ENCODE measurements at places on chromosomes 7 and 10. TPM values are rescaled to one million over a fixed set of nuclear protein-coding genes. Genes with fewer than 3 reads are reported as not detected.

The OR2A42 gene
- 0.03 TPM for polyA plus RNA-seq

The METTL2B gene
- polyA plus RNA-seq, result 7.0 TPM

The UCN3 gene
- polyA plus RNA-seq, result not detected

The OR2A7 gene
- polyA plus RNA-seq, result 0.67 TPM

The CLCN1 gene
- polyA plus RNA-seq, result not detected

The FGF8 gene
- not detected for polyA plus RNA-seq

The UPK3B gene
- polyA plus RNA-seq, result not detected

The GNAT3 gene
- polyA plus RNA-seq, result not detected

The SMIM30 gene
- 52.3 TPM for polyA plus RNA-seq

The NEUROG3 gene
- polyA plus RNA-seq, result not detected

The LEP gene
- polyA plus RNA-seq, result not detected

The DNAH11 gene
- polyA plus RNA-seq, result not detected

The RARRES2 gene
- polyA plus RNA-seq, result 65.9 TPM

The TMEM184A gene
- 0.84 TPM for polyA plus RNA-seq

The MYOF gene
- polyA plus RNA-seq, result 26.4 TPM
